GOT3 (cell line): ENCODE measurements at places on chromosomes 16 and 17.

- DNase-seq = no peak
Observed at GRCh38 chr16:86956437-86956836, 360.8 kb downstream of the C16orf95 start.

GRCh38 chr17:65446838-65447526, 114.5 kb downstream of the AXIN2 start:
- no peak for DNase-seq

- no peak for DNase-seq
Observed at GRCh38 chr17:82128287-82128686, 30.3 kb upstream of the FASN start.

DNA sequence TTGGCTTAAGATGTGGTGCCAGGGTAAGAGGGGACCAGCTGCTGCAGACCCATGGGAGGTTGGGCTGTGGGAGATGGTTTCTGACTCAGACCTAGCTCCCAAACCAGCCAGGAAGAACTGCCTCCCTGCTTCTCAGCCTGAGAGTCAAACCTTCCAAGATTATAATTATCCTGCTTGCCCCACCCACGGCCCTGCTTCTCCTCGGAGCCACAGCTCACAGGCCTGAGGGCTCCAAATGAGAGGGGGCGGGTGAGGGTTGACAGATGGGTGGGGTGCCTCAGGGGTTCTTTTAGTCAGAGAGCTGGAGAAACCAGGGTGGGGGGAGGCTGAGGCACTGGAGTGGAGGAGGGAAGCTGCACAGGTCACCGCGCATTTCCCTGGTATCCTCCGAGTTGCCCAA, 28.7 kb upstream of the GRIN2A start:
- no peak for DNase-seq

DNA sequence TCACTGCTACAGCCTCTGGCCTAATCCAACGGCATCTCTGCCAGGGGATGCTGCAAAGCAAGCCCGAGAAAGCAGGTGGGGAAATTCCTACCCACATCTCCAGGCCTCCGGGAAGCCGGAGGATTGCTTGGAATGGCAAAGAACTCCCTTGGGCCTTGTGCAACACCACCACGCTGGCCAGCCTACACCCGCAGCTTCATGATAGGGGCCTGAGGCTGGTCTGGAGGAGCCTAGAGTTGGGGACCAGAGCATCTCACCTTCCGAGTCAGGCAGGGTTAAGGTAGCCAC, 20.3 kb downstream of the GGA3 start:
- no peak for DNase-seq

DNA sequence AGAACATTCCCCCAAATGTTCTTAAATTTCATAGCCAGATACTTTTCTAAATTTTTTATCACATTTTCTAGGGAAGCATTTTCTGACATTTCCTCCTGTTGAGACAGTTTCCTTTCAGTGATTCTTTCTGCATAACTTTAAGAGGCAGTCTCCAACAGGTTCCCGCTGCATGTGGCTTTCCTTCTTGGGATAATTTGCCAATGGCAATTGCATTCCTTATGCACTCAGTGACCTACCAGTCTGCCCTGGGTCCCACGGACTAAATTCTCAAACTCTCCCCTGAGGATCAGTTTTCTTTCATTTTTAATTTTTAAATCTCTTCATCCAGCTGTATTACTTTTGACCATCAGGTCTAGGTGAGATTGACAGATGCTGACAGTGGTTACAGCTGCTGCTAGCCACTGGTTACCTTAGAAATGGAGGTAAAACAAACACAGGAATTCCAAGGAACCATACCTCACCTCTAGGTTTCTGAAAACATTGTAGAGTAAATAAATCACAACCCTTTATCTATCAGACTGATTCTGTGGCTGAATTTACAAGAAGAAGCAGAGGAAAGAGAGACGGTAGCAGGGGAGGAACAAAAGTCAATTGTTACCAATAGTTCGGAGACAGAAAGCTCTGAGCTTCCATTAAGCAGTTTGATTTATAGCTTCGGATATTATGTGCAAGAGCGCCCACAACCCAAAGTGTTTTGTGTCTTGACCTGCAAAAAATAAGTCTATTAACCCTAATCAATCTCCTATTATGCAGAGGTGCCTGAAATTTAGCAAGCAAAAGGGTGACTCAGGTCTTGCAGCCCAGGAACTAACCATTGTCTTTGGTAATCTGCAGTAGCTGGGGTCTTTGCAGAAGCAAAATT, 216.0 kb downstream of the PMP22 start:
- DNase-seq = no peak

DNA sequence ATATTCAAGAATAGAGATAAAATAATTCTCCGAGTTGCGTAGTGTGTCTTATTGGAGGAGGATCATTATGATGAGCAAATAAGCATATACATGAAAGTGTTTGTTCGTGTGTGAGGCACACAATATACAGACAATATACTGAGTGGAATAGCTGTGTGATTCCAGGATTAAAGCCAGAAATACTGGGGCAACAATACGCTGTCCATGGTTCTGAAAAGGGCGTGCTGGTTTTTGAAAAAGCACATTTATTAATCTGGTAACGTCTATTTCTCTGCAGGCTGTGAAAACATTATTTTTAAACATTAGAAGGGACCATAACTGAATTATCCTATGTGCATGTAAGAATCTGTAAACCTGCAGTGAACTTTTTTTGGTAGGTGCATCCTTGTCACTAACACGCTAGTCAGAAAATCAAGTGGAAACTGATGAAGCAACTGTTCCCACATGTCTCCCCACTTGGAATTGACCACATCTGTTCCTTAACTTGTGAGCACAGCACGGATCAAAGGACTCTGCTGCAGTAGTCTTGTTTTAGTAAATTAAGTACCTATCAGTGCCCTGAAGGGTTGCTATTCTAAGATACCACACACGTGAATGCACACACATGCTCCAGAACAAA, 346.0 kb downstream of the GRIN2A start:
- DNase-seq = no peak

GRCh38 chr16:11824362-11824761, 27.0 kb downstream of the RSL1D1 start:
- DNase-seq = no peak

DNA sequence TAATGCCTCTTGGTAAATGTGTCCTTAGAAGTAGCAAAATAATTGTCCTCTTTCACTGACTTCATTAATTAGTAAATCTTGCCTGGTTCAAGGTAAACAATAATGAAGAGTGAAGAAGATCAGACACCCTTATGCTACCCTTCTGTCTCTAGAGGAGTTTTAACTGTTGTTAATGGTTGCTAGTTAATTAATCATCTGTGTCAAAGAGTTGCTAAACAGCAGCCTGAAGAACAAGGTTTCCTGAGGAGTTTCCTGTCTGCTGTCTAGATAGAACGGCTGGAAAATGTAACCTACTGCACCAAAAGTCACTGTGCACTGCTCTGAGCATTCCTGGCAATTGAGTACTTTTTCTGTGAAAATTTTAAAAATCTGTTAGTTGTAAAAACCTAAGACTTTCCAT, 131.3 kb downstream of the NLK start:
- no peak for DNase-seq

- DNase-seq = no peak
Observed at GRCh38 chr17:19487024-19487600, 46.5 kb upstream of the SLC47A1 start.

GRCh38 chr16:1874854-1875253, 2.9 kb upstream of the MEIOB start:
- DNase-seq = no peak

DNA sequence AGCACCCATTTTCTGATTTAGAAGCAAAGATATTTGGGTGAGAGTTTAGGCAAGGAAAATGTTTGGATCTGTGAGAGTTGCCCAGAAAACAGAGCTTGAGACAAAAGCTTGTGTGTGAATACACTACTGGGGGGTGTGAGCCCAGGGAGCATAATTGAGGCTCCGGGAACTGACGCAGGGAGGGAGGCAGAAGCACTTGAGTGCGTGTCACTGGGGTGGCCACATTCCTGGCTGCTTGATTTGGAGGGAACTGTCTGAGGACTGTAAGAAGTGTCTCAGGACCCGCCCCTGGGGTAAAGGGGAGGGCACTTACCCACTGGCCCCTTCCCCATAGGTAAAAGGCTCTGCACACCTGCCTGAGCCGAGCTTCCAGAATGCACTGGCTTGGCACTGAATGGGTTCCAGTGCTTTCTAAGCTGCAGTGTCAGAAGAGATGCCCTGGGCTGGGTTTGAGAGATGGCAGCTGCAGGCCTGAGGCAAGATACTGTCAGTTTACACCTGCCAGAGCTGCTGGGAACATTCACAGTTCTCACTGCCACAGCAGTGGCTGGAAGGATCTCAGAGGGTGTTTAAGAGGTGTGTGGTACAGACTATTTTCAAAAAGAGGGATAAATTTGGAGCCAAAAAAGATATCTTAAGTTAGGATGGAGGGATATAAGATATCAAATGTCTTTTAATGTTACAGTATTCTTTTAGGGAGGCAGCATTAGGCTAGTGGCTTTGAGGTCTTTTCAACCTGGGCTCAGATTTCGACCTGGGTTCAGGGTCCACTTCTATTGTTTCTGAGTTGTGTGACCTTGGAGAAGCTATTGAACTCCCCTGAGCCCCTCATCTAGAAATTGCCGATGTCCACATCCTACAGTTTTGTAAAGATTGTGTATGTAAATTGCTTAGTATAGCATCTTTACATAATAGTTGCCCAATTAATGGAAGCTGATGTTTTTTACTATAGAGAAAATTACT, 6.9 kb upstream of the TEX2 start:
- DNase-seq = no peak

GRCh38 chr17:71935341-71935740, 185.5 kb upstream of the SOX9 start:
- DNase-seq = no peak

DNA sequence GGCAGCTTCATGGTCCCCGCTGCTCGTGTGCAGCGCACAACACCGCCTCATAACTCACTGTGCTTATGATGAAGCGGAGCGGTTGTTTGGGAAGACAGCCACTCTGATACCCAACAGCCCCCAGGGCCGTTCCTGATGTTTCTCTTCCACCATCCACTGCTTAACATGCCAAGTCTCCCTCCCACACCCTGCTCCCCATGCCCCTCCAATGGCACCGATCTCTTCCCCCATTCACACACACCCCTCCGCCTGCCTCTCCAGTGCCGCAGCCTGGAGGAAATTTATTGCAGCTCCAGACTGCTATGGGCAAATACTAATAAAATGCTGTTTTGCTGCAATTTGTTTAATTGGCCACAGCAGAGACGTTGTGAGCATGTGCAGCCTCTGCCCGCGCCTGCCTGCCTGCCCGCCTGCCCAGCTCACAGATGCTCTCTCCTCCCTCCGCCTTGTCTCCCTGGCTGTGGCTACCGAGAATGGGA, 80.3 kb upstream of the LHX1 start:
- DNase-seq = no peak

DNA sequence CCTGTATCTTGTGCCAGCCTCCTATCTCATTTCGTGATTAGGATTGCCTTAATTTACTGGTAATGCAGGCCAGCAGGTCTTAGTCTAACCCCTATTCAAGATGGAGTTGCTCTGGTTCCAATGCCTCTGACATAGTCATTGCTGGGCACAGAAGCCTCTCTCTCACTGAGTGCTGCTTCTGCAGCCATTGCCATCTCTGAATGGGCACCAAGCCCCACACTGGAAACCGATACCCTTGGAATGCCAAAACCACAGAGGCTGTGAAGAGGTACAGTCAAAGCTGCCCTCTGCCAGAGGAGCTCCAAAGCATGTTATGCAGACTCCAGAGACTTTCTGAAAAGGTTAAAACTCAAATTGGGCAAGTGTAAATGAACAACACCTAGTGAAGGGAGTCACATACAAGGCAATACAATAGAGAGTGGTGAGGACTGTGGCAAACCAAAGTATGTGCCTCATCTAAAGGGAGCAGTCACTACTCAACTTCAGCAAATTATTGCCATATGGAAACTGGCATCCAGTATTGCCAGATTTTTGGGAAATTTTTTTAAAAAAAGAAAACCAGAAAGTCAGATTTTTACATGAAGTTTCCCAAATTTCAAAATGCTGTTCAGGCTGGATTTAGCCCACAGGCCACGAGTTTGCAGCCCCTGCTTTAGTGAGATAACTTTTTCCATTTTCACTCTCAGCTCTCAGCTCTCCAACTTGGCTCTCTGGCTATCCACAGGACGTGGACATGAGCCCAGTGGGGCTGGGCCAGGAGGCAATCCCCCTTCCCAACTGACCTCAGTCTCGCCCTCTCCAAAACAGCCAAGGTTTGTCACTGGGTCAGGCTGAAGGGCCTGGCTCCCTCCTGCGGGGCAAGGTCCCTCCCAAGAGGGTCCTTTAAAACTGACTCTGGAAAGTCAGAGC, 2.1 kb upstream of the MMP2 start:
- DNase-seq = no peak

DNA sequence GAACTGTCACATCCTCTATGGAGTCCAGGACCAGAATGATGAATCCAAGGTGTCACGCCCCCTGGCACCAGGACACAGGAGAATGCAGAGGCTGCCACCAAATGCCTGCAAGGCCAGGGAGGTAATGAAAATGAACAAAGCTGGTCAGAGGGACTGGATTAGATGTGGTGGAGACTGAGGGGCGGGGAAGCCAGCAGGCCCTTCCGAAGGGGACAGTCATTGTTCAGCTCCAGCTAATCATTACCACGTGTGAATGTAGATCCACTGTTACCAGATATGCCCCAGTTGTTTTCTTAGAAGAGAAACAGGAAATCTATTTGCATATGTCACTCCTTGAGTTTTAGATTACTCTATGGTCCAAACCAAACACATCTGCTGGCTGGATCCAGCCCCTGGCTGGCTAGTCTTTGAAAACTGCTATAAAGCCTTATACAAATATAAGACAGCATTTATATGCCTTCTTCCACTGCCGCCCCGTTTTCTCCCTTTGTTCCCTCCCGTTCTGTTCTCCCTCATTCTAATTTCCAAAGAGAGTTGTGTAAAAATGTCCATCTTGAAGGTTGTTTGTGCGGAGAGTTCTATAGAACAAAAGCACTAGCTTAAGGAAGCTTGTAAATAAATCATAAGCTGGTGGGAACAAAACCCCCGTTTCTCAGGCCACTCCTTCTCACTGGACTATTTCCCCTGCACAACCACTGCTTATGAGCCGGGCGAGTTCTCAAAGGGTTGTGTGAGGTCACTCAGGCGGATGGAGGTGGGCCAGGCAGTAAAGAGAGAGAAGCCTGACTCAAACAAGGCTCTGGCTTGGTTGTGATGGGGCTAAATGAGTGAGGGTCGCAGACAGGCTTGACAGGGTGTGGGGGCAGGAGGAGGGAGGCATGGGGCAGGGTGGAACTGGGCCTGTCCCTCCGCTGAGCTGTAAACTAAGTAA, 14.2 kb downstream of the CRYM start:
- DNase-seq = no peak
